ENCODE measurements at places on chromosomes 6 and 20. TPM values are rescaled to one million over a fixed set of nuclear protein-coding genes. Genes with fewer than 3 reads are reported as not detected.

LGSN gene
- total RNA-seq: not detected

PDYN gene
- not detected for total RNA-seq

RGS17 gene
- total RNA-seq: not detected

RIPPLY2 gene
- total RNA-seq: not detected

PRR18 gene
- not detected for total RNA-seq

SDC4 gene
- 6.0 TPM for total RNA-seq

LPA gene
- not detected for total RNA-seq

ENPP1 gene
- not detected for total RNA-seq
